ENCODE measurements at places on chromosomes 7 and 10. TPM values are rescaled to one million over a fixed set of nuclear protein-coding genes. Genes with fewer than 3 reads are reported as not detected.

The CHST3 gene
- 37.4 TPM for total RNA-seq

DNA sequence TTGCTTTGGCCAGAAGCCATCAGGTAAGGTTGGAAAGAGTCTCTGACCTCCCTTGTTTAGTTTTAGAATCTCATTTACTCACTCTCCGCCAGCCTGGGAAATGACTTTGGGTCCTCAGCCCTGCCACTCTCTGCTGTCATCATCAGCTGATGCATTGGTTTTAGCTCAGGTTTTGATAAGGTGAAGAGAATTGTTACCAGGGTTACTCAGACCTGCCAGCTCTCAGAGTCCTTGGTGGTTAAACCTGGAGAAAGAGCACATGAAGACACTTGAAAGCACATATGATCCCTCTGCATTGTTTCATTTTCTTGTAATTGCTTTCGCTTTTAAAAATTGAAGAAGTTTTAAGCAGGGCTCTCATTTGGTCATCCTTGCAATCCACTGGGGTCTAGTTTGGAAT, 4.0 kb upstream of the CROT start:
- DNase-seq, result no peak

- no peak for DNase-seq
Observed at GRCh38 chr7:29476916-29477315, 86.7 kb upstream of the PRR15 start.

- peak; percentile 93 for DNase-seq
Observed at GRCh38 chr10:24694086-24694485, 29.6 kb downstream of the ARHGAP21 start.

The CPED1 gene
- total RNA-seq, result 95.9 TPM

The RASA4B gene
- total RNA-seq, result 2.3 TPM

GRCh38 chr10:23013581-23014335, 81.6 kb upstream of the MSRB2 start:
- DNase-seq, result no peak

DNA sequence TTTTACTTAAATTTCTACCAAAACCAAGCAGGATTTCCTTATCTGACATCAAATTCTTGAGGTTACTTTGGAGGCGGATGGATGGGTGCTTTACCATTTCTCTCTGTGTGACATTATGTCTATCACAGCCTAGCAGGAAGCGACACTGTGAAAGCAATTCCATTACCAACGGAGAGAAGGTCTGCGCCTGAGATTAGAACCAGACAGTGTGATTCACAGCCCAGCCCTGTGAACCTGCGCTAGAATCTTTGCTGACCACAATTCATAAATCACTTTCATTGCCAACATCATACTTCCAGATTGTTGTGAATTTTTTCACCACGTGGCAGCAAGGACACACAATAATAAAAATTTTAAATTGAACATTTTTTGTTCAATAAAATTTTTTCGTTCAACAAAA, 126.5 kb downstream of the CUBN start:
- DNase-seq, result peak; percentile 96

The DYDC1 gene
- not detected for total RNA-seq

DNA sequence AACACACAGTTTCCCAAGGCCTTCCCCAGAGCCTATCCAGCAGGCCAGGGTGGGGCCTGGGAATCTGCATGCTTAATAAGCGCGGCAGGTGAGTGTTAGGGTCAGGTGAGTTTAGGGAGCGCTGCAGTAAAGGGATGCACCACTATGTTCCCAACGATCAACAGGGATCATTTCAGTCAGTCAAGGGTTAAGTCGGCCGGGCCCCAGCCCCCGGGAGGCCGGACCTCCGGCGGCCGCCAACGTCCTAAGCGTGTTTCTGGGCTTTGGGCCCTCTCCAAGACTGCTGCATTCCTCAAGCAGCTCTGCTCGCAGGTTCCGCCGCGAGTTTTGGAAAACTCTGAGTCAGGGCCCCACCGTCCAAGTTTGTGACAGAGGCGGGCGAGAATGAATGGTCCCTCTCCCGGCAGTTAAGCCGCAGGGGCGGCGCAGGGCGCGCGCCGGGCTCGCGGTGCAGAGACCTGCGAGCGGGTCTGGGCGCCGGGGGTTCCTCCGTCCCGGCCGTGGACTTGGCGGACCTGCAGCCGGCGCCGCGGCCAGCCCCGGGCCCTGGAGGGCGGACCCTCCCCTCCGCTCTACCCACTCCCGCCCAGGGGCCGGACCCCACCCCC, 81.6 kb downstream of the ARHGAP22 start:
- DNase-seq, result peak; percentile 77

- no peak for DNase-seq
Observed at GRCh38 chr10:74977913-74978847, 133.3 kb upstream of the SAMD8 start.

The IKZF1 gene
- not detected for total RNA-seq

- peak; percentile 50 for DNase-seq
Observed at GRCh38 chr10:77626266-77626935, 11.2 kb downstream of the KCNMA1 start.

The UPK3BL2 gene
- 4.7 TPM for total RNA-seq

The FANK1 gene
- total RNA-seq, result 2.9 TPM

DNA sequence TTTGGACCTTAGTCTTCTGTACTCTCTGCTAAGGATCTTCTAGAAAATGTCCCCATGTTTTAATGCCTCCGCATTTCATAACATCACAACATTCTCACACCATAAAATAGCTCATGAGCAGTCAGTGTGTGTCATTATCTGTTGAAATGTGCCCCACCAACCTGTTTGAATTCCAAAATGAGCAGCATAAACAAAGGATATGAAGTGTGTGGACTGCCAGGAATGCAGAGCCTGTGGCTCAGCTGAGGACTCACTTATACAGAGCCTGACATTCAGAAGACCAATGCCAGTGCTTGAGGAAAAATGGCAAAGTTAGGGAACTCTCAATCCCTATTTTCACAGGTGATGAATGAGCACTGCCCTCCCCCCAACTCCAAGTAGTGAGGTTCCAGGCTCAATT, 621.4 kb downstream of the POM121L12 start:
- no peak for DNase-seq

DNA sequence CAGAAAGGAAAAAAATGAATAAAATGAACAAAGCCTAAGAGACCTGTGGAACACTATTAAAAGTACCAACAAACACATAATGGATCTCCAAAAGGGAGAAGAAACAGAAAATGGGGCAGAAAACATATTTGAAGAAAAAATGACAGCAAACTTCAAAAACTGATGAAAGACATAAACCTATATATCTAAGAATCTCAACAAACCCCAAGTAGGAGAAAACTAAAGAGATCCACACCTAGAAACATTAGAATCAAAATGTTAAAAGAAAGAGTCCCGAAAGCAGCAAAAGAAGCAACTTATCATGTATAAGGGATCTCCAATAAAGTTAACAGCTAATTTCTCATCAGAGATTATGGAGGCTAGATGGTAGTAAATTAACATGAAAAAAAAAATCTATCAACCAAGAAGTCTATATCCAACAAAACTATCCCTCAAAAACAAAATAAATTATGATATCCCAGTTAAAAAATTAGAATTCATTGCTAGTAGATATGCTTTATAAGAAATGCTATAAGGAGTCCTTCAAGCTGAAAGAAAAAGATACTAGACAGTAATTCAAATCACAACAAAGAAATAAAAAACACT, 68.0 kb downstream of the DNAJC1 start:
- no peak for DNase-seq

DNA sequence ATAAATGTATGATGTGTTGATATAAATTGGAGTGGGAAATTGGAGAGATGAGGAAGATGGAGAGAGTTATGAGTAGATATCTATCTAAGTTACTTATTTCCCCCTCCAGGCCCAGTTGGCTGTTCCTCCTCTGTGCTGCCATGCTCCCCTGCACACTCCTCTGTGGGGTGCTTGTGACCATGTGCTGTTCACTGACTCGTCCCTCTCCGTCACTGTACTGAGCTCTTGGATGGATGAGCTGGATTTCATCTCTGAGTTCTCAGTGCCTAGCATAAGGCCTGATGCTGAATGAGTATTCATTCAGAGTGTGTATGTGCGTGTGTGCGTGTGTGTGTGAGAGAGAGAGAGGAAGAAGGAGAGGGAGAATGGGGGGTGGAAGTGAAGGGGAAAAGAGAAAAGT, 14.5 kb downstream of the OR9A2 start:
- no peak for DNase-seq

DNA sequence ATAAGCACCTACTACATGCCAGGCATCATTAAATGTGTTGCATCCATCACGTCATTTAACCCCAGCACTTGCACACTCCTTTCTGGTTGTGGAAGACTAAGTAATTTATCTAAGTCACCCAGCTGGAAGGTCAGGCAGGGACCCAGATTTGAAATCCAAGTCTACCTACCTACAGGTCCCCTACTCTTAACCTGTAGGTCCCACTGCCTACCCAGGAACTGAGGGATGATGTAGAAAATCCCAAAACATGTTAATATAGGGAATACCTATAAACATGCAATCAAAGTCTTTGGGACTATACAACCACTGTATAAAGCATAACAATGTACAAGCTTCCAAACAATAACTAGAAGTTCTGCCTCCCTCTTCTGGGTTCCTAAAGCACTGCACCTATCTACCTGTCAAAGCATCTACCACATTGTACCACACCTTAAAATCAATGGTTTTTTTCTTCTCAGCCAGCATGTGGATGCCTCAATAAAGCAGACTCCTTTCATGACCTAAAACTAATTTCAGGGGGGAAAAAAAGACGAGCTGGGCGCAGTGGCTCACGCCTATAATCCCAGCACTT, 5.6 kb downstream of the IL6 start:
- DNase-seq, result peak; percentile 26

- DNase-seq, result no peak
Observed at GRCh38 chr10:61918989-61919388, 17.5 kb downstream of the ARID5B start.

DNA sequence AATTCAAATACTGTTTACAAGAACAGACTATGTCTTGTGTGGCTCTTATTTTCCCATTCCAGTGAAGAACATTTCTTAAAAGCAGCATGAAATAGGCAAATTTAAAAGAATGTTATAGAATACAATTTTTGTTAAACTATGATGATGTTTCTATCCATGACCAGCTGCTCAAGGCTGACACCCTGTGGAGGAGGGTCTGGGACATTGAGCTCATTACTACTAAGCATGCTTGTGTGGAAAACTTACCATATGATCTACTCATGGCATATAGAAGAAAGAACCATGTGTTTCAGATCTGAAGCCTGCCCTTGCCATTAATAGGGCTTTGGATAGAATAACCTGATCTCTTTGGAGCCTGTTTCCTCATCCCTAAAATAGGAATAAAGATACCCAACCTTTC, 125.0 kb downstream of the FOXP2 start:
- DNase-seq, result peak; percentile 28

The ADAP1 gene
- 1.3 TPM for total RNA-seq

DNA sequence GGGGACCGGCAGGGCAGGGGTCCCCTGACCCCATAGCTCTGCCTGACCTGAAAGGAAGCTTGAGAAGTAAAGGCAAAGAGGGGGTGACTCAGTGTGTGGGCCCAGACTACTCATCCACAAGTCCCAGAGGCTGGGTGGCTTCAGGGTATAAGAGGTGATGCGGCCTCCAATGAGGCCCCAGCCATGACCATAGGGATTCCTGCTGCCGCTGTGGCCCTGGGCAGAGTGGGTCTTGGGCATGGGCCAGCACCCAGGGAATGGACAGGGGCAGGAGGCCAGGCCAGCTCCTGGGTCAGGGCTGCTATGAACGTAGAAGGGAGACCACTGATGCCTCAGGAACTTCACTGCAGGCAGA, 64.4 kb upstream of the EBF3 start:
- DNase-seq, result no peak

DNA sequence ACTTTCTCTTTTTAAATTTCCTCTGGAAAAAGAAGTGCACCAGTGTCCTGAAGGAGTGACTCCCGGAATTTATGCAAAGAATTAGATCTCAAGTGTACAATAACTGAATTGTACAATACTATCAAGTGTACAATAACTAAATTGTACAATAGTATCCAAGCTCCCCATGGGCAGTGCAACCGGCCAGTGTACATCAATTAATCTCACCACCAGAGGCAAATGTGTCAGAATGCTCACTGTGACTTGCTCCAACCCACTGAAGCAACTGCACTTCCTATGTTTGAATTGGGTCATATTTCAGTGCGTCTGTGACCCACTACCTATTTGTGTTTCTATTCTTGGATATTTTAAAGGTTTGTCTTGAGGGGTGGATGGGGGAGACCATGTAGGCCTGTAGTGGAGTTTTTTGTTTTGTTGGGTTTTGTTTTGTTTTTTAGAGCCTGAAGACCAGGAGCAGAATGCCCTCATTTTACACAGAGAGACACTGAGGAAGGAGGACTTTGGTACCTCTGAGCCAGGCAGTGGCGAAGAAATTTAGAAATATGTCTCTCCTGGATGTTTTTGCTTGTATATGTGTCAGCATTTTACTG, 78.5 kb upstream of the CTTNBP2 start:
- DNase-seq, result no peak

DNA sequence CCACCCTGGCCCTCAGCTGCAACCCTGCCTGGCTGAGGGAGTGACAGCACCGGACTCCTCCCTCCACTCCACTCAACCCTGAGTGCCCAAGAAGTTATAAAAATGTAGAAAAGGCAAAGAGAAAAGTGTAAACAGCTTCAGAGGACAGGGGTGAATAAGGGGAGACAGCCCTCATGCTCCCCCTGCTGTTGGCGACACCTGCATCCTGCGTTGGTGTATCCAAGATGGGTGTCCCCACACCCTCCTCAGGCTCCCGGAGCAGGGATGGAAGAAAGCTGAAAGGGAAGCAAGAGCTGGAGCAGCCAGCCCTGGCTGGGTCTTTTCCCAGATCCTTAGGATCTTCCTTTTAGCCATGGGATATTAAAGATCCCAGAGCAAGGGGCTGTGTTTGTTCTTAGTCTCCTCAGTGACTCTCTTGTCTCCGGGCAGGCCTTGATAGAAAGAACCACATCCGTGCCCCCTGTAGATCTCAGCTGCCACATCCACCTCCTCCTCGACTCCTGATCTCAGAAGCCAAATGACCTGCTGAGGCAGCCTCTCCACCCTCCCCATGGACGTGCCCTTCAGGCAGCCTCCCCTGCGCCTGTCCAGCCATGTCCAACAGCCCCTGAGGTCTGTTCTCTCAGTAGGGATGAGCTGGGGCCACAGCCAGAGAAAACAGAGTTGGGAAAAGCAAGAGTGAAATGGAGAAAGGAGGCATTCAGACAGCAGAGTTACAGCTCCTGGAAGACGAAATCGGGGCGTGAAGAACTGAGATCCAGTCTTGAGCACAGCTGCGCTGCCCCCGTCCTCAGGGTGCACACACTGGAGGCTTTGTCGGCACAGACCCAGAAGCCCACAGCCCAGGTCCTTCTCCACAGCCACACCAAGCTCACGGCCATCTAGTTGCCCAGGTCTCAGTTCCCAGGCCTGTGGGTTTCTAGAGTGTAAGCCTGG, 6.8 kb downstream of the FAM131B start:
- no peak for DNase-seq

GRCh38 chr10:3524086-3524960, 260.7 kb downstream of the KLF6 start:
- DNase-seq, result peak; percentile 51

DNA sequence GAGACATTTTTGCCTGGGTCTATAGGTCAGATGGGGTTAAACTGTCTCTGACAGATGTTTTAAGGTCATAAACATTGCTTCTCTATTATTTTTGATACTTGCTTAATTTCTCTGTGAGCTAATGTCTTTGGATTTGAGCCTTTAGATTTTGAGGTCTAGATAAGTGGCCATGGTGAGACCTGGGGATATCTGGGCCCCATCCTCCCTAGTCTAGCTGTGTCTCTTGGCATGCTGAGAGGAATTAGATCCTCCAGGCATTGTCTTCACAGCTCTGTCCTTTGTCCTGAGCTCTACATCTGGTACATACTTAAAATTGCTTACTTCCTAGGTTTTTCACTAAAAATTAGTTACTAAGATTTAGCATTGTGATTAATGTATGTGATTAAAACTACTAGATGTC, 265.0 kb upstream of the NPSR1 start:
- no peak for DNase-seq

The EVX1 gene
- not detected for total RNA-seq

The PCGF5 gene
- total RNA-seq, result 29.4 TPM

Measured in fibroblast of villous mesenchyme (primary cell).